ENCODE measurements at places on chromosomes 3 and 15.

DNA sequence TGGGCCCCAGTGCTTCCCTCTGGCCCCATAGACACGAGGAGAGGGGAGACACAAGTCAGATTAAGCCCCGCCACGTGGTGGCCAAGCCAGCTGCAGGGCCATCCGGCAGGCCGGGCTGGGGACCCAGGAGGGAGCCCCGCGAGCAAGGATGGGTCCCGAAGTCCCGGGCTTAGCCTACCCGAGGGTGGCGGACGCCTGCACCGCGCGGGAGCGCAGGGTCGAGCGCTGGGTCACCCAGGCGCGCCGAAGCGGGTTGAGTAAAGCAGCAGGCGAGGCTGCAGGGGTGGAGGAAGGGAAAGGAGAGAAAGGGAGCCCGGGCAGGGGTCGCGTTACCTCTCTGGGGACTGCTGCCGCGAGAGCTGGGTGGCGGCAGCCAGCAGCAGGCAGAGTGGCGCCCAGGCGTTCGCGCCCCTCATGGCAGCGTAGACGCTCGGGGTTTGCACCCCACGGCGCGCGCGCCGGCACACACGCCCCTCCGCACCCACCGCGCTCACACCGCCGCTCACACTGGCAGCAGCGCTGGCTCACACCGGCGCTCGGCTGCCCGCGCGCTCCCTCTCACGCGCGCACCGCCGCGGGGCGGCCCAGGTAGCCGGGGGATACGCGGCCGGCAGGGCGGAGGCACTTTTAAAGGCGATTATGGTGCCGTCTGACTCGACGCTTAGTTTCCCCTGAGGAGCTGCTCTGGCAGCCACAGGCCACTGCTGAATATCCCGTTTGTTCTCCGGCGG lies at the start of gene PCOLCE2:
Gene PCOLCE2 (minus strand): TSS at position 603 of the 731 bp plus-strand sequence. CDS start 187 bp downstream, at position 416.
- DNase-seq = no peak

DNA sequence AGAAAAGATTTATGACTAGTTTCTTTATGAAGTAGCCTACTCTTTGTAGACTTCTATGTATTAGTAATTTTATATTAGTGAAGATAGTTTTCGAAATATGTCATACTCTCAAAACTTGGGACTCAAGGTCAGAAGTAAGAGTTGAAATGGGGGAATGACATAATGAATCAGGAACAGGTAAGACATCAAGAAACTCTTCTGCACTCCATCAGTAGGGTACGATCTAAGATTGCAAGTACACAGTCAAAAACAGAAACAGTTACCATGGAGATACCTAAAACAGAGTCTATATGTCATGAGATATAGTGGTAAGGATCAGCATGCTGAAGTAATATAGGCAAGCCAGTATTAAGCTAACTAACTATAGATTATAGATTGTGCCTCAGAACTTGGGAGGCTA lies 187.0 kb upstream of the MLF1 start:
- DNase-seq = no peak

DNA sequence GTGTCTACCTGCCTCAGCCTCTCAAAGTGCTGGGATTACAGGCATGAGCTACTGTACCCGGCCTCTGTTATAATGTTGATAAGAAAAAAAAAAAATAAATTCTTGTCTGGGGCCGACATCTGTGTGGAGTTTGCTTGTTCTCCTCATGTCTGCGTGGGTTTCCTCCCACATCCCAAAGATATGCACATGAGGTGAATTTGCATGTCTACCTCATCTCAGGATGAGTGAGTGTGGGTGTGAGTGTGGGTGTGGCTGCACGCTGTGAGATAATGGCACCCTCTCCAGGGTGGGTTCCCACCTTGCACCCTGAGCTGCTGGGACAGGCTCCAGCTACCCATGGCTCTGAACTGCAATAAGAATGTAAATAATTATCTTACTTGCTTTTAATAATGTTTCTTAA lies 25.9 kb upstream of the UACA start:
- no peak for DNase-seq

DNA sequence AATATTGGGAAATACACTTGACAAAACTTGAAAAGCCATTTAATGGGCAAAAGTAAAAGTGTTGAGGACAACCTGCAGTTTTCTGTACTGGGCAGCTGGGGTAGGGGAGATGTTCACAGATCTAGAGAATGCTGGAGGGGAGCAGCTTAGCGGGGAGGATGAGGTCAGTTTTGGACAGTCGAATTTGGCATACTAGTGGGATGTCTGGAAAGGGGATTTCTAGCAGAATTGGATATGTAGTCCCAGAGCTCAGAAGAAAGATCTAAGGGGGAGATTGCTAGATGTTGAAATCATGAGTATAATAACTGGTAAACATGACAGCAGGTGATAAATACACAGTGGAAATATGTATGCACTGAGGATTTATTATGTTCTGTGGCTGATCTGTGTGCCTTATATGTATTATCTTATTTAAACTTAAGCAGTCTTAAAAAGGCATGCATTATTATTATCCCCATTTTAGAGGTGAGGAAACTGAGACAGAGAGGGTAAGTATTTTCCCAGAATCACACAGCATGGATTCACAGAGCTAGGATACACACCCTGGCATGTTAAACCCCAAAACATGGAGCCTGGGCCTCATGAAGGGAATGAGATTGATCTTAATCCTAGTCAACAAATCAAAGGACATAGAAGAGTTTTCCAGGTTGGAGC lies 42.7 kb downstream of the TLNRD1 start:
- DNase-seq = no peak

DNA sequence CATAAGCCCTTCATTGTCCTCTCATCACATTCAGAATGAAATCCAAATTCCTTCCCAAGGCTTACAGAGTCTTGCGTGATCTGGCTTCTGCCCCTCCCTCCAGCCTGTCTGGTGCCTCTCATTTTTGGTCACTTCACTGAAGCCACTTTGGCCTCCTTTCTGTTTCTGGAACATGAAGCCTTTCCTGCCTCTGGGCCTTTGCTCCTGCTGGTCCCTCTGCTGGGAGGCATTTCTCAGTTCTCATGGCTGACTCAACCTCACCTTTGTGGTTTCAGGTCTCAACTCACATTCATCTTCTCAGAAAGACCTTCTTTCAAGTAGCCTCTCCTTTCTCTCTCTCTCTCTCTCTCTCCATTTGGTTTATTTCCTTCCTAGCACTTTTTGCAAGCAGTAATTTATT lies 43.9 kb upstream of the BHLHE40 start:
- no peak for DNase-seq

DNA sequence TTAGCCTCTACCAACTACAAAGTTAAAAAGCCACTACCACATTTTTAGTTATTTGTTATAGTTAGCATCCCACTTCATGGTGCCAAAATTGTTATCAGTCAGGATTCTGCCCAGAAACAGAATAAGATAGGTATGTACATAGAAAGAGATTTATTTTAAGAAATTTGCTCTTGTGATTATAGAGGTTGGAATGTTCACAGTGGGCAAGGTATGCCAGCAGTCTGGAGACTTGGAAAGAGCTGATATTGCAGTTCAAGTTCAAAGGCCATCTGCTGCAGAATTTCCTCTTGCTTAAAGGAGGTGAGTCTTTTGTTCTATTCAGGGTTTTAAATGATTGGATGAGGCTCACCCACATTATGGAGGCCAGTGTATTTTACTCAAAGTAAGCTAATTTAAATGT lies 143.8 kb upstream of the POU1F1 start:
- no peak for DNase-seq

Data from inflammatory macrophage treated with lipopolysaccharide for 1 hour (primary cell).